ENCODE measurements at places on chromosomes 5 and 9.
A peak's percentile ranks its signal among the peaks of the same experiment; 100 is the strongest.

DNA sequence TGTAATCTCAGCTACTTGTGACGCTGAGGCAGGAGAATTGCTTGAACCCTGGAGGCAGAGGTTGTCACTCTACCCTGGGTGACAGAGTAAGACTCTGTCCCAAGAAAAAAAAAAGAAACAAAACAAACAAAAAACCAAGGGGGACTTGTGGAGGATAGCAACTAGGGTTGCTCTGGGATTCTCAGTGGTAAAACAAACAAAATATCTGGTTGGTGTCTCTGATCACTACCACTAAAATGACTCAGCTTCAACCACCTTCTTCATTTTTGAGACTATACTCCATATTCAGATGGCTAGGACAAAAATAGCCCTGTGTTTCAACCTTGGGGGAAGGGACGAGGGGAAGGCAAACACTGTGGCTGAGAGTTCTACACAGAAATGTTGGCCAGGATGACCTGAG is 110.3 kb downstream of the ARRDC3 start:
- no peak for DNase-seq

DNA sequence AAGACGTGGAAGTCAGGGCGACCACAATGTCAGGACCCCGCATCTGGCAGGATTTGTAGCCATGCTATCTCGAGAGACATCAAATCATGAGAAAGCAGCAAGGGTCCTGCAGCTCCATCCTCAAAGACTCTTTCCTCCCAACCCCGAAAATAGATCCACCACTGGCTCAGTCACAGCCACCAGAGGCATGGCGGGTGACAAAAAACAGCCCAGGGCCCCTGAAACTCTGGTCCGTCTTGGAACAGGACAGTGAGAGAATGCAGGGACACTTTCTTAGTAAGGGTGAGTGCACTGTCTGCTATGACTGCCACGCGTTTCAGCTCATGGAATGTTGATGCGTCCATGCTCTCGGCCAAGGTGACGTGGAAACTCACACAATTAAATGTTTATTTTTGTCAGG is 220.9 kb downstream of the IRX2 start:
- DNase-seq, result no peak

GRCh38 chr5:14959399-14960119 is 88.0 kb upstream of the ANKH start:
- DNase-seq, result no peak

- DNase-seq, result no peak
Observed at GRCh38 chr9:121364077-121364476, 6.0 kb downstream of the STOM start.

GRCh38 chr9:136516191-136516654 is 29.6 kb downstream of the NOTCH1 start:
- DNase-seq, result no peak

DNA sequence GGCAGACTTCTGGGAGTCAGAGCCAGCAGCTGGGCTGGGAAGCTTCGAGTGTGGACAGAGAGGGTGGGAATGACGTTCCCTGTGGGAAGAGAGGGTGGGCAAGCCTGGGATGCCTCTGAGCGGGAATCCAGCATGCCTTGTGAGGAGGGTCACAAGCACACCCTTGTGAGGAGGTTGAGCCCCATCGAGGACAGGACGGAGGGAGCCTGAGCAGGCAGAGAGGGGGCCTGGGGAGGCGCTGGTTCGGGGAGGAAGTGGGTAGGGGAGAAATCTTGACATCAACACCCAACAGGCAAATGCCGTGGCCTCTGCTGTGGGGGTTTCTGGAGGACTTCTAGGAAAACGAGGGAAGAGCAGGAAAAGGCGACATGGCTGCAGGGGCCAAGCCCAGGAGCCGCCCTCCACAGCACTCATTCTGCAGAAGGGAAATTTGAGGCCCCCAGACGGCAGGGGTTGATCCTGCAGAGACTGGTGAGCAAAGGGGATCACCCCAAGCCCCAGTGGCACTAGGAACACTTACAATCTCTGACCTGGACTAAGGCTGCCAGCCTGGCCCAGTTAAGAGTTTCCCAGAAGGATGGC is 1.1 kb upstream of the IL13 start:
- DNase-seq, result no peak

DNA sequence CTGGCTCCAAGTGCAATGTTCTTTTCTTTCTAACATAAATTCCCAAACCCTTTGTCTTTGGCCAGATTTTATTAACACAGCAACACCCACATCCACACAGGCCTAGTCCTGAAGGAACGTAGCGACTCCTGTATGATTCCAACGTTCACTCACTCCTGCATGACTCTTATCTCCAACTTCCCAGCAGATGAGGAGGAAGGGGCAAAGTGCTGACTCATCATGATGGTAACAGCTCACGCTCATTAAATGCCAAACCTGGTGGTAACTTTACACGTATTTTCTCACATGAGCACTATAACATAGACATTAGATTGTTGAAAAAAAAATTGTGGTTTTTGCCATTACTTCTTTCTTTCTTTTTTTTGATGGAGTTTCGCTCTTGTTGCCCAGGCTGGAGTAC is 1349.5 kb downstream of the EFNA5 start:
- no peak for DNase-seq

GRCh38 chr5:94314460-94315131 is 303.8 kb downstream of the KIAA0825 start:
- DNase-seq, result no peak

- DNase-seq, result no peak
Observed at GRCh38 chr5:11504065-11504885, 400.0 kb downstream of the CTNND2 start.

- no peak for DNase-seq
Observed at GRCh38 chr5:45017568-45017967, 208.8 kb downstream of the MRPS30 start.

- peak; percentile 68 for DNase-seq
Observed at GRCh38 chr5:127313847-127314473, 23.4 kb downstream of the MEGF10 start.

DNA sequence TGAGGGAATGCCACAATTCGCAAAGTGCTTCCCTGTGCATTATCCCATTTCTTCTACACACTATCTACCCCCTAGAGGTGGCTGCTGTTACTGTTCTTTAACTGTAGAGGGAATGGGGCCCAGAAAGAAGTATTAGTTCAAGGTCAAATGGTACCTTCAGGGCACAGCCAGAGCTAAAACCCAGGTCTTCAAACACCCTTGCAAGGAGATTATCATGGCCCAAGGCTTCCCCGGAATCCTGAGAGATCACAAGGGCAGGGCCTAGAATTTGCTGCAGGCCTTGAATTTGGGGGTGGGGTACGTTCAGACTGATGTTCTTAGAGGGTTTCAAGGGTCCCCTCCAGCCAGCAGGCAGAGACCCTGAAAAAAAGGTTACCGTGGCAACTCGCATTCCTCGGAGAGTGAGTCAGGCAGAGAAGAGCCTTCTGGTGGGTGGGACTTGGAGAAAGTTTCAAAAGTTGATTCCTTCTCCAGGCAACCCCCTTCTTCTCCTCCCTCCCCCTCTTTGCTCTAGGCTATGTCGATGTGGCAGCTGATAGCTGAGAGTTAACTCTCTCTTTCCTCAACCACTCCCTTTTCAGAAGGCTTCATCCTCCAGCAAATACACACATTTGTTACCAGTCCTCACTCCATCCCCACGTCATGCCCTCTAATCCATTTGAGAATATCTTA is 1.9 kb downstream of the SPARC start:
- DNase-seq, result no peak

DNA sequence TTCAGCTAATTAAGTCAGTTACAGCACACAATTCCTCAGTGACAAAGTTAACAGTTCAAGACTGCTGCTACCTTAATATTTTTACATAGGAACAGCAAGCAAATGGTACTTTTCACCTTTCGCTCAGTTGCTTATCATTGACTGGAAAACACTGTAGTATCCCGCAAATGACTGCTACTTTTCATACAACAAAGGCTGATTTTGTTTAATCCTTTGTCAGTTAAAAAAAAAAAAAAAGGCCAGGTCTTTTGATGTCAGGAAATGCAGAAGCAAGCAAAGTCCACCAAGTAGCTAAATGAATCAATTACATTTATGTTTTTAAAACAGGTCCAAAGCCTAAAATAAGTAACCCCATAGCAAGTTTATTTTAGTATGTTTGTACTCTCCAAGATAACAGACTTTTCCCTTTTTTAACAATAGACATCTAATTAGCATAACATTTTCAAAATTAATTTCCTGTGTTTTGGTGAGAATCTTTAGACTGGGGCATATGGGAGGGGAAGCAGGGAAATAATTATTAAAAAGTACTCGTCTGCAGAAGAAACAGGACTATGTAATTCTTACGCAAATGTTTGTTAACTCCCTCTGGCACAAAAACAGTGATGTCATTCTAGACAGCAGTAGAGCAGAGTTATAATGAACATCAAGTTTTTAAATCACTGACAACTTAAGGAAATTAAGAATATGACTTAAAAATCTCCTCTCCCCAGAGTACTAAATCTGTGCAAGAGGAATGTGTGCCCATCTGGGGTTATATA is 9.6 kb downstream of the PFDN1 start:
- no peak for DNase-seq

DNA sequence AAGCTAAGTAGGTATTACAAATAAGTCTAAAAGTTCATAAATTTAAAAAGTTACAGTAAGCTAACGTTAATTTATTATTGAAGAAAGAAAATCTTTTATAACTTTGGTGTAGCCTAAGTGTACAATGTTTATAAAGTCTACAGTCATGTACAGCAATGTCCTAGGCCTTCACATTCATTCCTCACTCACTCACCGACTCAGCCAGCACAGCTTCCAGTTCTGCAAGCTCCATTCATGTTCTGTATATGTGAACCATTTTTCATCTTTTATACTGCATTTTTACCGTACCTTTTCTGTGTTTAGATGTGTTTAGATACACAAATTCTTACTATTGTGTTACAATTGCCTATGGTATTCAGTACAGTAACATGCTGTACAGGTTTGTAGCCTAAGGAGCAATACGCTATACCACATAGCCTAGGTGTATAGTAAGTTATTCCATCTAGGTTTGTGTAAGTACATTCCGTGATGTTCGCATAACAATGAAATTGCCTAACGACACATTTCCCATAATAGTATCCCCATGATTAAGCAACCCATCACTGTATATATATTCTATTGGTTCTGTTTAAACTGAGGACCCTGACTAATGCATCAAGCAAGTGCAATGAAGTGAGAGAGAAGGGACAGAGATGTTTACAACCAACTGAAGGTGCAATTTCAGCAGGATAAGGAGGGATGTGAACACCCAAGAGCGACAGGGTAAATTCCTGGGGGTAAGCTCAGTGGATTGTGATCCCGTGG is 88.9 kb upstream of the TRIO start:
- no peak for DNase-seq

GRCh38 chr5:69024241-69024651 is 69.6 kb upstream of the SLC30A5 start:
- DNase-seq, result no peak

GRCh38 chr9:109730228-109730627 is 49.8 kb upstream of the PALM2AKAP2 start:
- no peak for DNase-seq

- DNase-seq, result no peak
Observed at GRCh38 chr5:90866333-90866732, 307.7 kb downstream of the ADGRV1 start.

DNA sequence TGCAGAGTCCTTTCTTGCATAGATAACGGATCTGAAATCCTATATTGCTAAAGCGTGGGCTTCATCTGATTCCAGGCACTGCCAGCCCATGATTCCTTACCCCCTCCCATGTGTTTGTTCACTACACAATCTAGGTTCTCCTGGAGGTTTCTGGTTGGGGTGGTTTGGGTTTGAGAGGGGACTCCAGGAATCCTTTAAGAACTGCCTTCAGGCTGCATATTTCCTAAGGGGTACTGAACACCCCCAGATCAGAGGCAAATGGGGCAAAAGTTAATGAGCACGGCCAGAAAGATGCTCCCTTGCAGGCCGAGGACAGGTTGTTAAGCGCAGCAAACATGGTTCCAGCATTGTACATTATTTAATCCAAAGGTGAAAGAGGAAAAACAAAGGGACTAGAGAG is 9.9 kb downstream of the NR2F1 start:
- no peak for DNase-seq

- no peak for DNase-seq
Observed at GRCh38 chr5:55624841-55625588, 87.1 kb downstream of the SLC38A9 start.

- DNase-seq, result no peak
Observed at GRCh38 chr5:56625541-56625940, 189.8 kb upstream of the MAP3K1 start.

DNA sequence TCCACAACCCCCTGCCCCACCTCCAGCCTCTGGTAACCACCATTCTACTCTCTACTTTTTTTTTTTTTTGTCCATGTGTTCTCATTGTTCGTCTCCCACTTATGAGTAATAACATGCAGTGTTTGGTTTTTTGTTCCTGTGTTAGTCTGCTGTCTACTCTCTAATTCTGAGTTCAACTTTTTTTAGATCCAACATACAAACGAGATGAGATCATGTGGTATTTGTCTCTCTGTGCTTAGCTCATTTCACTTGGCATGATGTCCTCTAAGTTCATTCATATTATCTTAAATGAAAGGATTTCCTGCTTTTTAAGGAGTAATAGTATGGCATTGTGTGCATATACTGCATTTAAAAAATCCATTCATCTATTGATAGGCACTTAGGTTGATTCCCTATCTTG is 130.9 kb downstream of the NMUR2 start:
- DNase-seq, result no peak

DNA sequence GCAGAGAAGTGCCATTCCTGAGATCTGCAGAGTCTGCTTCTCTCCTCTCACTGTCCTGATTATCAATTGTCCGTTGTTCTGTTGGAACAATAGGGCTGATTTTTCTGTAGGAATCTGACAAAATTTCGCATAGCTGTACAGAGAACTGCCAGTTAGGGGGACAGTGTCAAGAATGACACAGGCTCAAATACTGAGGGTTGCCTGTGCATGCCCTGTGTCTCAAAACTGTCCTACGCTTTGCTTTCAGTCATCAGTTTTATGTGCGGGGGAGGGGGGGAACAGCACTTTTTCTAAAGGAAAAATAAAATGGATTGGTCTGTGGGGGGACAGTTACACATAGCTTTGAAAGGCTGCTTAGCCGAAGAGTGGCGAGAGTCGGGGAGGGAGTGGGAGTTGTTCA is 248.6 kb downstream of the PDZD2 start:
- no peak for DNase-seq

- no peak for DNase-seq
Observed at GRCh38 chr5:97624886-97625285, 441.8 kb upstream of the RIOK2 start.

- no peak for DNase-seq
Observed at GRCh38 chr5:60809891-60810425, 34.1 kb downstream of the ELOVL7 start.

- peak; percentile 7 for DNase-seq
Observed at GRCh38 chr5:1420211-1421195, 24.7 kb downstream of the SLC6A3 start.

GRCh38 chr9:79034583-79034982 is 537.2 kb upstream of the TLE4 start:
- DNase-seq, result no peak

All from activated naive CD4-positive, alpha-beta T cell treated with anti-CD3 and anti-CD28 coated beads, Interleukin-2, amount 50 U/mL, for 16 hours (primary cell).